ENCODE measurements at places on chromosomes 11 and 22.
A peak's percentile ranks its signal among the peaks of the same experiment; 100 is the strongest.

- DNase-seq: no peak
These were observed 55.9 kb downstream of the KCNC1 start for GRCh38 chr11:17790453-17790852.

- DNase-seq: no peak
These were observed 26.7 kb downstream of the ALG8 start for GRCh38 chr11:78112582-78113275.

DNA sequence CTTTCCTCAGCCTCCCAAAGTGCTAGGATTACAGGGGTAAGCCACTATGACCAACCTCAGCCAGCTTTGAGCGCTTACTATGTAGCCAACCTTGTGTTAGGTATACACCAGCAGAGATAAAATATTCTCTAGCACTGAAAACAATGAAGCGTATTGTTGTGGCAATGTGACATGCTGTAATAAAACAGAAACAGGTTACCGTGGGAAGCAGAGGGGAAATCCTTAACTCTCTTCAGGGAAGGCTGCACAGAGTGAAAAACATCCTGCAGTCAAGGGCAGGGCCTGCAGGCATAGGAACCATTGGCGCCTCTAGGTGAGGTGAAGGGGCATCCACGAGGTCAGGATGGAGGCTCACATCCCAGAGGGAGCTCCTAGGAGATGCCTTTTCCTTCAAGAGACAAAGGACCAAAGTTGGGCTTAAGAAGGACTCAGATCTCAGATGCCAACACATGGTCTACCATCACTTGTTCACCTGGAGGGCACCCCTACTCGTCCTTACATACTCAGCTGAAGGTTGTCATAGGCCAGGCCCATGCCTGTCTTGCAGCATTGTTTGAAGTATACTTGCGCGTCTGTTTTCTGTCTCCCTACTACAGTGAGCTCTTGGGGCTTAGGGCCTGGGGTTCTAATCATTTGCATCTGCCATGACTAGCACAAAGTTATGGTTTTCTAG, 8.0 kb downstream of the POLD4 start:
- no peak for DNase-seq

DNA sequence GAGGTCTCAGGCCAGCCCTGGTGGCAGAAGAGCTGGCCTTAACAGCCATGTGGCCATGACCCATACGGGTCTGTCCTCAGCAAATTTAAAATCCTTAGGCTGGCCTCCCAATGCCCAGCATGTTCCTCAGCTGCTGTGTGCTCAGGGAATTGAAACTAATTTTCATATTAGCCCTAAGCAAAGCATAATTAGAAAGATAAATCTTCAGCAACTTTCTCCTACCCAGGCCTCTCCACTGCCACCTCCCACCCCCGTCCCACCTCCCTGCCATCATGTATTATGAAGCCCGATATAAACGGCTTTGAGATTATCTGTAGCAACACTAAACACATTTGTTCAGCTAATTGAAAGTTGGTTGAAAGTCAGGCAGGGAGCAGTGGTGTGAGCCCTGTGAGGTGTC, 178.8 kb upstream of the NTM start:
- no peak for DNase-seq

DNA sequence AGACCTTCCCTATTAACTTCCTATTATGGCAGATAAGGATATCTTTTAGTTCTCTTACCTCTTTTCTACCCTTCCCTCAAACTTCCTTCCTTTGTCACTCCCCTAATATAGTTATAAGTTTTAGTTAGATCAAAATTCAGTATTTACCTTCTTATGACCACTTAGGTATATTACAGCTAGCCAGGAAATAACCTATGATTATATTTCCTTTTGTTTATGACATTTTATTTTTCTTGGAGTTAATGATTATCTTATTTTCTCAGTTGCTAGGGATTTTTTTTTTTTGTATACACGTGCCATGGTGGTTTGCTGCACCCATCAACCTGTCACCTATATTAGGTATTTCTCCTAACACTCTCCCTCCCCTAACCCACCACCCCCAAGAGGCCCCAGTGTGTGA, 88.2 kb upstream of the ZBED5 start:
- DNase-seq: no peak

- no peak for DNase-seq
These were observed 1172.8 kb upstream of the TENM4 start for GRCh38 chr11:80613655-80614054.

DNA sequence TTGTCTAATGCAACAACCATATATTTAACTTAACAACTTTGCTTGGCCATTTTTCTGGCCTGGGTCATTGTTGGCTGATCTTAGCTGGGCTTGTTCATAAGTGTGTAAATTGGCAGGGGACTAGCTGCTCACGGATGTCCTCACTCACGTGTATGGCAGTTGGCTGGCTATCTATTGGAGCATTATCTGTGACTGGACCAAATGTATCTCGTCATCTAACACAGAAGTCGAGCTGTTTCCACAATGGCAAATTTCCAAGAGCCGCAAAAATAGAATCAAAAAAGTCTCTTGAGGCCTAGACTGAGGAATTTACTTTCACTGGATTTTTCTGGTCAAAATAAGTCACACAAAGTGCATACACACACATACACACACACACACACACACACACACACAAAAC, 893.3 kb downstream of the FAM181B start:
- no peak for DNase-seq

DNA sequence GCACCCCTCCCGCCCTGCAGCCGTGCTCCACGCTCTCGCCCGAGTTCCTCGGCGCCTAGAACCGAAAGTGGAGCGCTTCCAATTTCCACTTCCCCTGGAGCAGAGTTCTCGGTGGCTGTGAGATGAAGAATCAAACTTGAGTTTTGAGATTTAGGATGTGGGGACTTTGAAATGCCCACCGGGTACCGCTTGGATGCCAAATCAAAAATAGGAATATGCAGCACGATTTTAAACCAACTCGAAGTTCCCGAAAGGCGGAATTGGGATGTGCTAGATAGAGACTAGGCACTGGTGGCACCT, 569 bp downstream of the POLA2 start:
- DNase-seq: no peak

- DNase-seq: peak; percentile 40
These were observed 3.9 kb upstream of the CRY2 start for GRCh38 chr11:45843158-45843924.

Measured in SK-N-MC (cell line).